ENCODE measurements at places on chromosomes 3 and 15.

DNA sequence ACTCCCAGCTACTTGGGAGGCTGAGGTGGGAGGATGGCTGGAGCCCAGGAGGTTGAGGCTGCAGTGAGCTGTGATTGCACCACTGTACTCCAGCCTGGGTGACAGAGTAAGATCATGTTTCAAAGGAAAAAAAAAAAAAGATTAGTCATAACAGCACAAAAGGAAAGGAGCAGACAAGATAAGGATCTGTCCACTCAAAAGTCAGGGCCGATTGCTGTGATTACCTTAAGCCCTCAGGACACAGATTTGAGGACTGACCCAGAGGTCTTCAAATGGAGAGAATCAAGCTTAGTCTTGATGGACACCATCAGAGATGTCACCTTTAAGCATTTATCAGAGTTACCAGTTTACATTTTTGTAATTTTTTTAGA is 23.9 kb upstream of the HEG1 start:
- no peak for DNase-seq

- no peak for DNase-seq
These were observed 7.8 kb upstream of the C3orf52 start for GRCh38 chr3:112078125-112079083.

DNA sequence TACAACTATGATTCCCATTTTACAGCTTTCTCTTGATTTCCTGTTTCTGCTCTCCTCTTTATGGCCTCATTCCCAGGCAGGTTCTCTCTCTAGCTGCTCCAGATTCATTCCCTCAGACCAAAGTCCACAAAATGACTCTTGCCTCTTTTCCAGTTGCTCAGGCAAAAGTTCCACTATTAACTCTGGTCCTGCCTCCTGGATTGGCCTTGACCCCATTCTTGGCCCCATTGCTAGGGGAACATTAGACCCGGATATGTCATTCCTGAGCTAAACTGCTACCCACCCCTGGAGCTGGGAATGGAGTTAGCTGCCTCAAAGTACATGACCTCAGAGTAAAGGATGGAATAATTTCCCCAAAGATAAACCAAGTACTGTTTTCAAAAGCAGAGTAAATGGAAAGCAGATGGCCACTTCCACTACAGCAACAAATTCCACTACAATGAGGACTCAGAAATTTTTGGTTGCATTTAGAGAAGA is 73.0 kb upstream of the GAP43 start:
- DNase-seq = no peak

- DNase-seq = no peak
These were observed 44.2 kb downstream of the SOX2 start for GRCh38 chr3:181755959-181756358.

- no peak for DNase-seq
These were observed 52.7 kb upstream of the MAP4 start for GRCh38 chr3:48068886-48069285.

- no peak for DNase-seq
These were observed 1.7 kb downstream of the PAK2 start for GRCh38 chr3:196741249-196741889.

- DNase-seq = peak; percentile 31
These were observed 43.0 kb upstream of the TLE3 start for GRCh38 chr15:70140543-70141375.

GRCh38 chr15:57321973-57322601 is 54.2 kb upstream of the CGNL1 start:
- no peak for DNase-seq

DNA sequence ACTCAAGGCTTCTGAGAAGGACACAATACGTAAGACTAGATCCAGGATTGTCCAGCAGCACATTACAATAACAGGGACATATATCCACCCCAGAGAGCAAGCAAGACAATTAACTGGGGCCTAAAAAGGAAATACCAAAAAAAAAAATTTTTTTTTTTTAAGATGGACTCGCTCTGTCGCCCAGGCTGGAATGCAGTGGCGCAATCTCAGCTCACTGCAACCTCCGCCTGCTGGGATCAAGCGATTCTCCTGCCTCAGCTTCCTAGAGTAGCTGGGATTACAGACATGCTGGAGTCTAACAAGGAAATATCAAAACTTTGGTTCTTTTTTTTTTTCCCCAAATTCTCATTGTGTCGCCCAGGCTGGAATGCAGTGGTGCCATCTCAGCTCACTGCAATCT is 28.8 kb upstream of the IMPDH2 start:
- DNase-seq = no peak

GRCh38 chr3:157534725-157535161 is 31.5 kb upstream of the VEPH1 start:
- no peak for DNase-seq

DNA sequence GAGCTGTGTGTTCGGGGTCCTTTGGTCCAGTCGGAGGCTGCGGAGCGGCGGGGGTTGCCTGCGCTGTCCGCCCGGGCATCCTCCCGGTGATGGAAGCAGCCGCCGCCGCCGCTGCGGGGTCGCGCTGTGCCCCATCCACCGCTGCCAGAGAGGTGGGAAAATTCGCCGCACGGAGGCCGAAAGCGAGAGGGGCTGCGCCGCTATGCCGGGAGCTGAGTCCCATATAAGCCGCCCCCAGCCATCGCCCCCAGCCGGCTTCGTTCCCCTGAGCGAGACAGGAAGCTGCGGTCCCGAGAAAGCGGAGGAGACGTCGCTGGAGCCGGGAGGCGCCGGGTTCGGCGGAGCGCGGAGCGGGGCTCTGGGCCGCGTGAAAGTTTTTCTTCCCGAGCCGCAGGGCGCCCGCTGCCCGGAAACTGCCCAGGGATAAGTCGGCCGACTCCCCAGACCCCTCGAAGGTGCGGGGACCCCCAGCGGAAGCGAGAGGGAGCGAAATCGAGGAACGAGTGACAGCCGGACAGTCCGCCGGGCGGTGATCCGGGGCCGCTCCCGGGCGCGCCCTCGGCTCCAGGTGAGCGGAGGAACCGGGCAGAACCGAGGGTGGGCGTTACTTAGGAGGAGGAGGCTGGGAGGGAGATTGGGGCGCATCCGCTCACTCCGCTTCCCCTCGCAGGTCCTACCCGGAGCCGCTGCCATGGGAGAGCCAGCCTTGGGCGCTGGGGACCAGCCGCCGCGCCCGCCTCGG is 574 bp downstream of the CHST2 start:
- peak; percentile 39 for DNase-seq

GRCh38 chr3:188605231-188605630 is 451.3 kb downstream of the LPP start:
- no peak for DNase-seq

GRCh38 chr3:23324745-23325144 is 121.6 kb downstream of the UBE2E2 start:
- peak; percentile 15 for DNase-seq

DNA sequence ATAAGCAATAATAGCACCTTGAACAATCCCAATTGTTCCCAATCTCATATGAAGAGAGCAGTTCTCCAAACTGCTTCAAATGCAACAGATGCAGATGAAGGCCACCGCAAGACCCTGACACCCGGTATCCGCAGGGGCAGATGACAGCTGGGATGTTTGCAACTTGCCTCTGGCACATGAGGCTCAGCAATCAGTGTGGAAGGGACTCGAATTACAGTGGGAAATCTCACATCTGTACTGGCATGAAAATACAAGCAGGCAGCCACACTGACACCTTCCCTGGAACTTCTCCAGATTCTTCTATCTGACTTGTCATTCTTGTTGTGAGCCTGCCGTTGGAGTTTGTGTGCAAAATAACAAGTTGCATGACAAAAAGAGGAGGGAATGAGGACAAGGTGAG is 68.8 kb downstream of the WDR76 start:
- DNase-seq = no peak

- DNase-seq = peak; percentile 81
These were observed 835 bp downstream of the ARIH2 start for GRCh38 chr3:48919215-48920138.

DNA sequence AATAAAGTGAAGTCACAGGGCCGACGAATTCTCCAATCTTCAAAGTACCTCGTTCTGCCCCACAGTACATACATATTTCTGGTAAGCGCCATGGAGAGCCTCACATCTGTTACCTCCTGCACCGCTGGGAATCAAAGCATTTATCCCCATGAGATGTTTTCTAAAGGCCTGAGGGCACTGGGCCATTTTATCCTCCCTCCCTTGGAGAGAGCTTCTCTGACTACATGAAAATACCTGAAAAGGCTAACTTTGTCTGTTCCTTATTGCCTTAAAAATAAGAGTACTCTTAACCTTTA is 148.1 kb downstream of the RORA start:
- no peak for DNase-seq

DNA sequence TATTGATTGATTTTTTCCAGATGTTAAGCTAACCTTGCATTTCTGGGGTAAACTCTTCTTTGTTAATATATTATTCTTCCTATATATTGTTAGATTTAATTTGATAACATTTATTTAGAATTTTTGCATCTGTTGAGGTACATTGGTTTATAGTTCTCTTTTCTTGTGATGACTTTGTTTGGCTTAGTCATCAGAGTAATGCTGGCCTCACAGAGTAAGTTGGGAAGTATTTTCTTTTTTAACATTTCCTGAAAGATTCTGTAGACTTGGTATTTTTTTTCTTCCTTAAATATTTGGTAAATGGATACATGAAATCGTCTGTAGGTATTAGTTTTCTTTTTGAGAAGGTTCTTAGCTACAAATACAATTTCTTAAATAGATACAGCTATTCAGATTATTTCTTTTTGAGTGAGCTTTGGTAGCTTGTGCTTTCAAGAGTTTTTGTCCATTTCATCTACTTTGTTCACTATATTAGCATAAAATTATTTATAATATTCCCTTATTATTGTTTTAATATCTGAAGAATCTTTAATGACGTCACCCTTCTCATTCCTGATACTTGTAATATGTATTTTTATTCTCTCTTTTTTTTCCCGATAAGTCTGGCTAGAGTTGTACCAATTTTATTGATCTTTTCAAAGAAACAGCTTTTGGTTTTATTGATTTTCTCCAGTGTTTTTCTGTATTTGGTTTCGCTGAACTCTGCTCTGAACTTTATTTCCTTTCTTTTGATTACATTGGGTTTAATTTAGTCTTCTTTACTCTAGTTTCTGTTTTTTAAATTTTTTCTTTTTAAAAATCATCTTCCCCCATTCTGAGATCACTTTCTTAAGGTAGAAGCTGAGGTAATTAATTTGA is 6.5 kb upstream of the HPS3 start:
- no peak for DNase-seq

GRCh38 chr3:120093911-120094775 is at the start of gene GSK3B:
Gene GSK3B, minus strand, starts transcription at chr3:120094447. Its CDS starts 1,013 bp downstream, at chr3:120093434.
- DNase-seq = peak; percentile 81

DNA sequence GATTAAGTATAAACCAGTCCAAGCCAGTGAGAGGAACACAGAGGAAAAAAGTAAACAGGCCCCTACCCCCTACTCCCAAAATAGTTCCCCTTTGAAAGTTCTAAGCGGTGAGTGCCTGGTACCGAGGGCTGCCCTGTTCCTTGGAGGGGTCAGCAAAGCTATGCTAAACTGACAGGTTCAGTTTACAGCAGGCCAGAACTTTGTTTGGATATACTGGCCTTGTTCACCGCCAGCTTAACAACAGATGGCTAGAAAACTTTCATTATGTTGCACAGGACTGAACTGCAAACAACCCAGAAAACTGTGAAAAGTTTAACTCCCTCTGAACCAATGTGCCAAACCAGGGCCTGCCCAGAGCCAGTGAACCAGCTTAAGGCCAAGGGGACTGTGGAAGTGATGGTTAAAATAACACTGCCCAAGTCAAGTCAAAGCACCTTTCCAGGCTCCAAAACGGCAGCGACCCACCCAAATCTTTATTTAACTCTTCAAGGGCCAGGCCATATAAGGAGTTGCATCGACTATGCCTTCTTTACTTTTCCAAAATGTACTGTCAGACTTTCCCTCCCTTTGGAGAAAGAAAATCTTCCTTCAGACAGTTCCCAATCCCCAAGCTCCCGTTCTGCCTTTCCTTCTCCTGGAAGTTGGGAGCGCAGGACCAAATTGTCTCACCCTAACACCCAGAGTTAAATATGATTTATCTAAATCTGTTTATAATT is 448.0 kb downstream of the FOXP1 start:
- DNase-seq = no peak

- DNase-seq = no peak
These were observed 192.5 kb upstream of the CGNL1 start for GRCh38 chr15:57183614-57184344.

DNA sequence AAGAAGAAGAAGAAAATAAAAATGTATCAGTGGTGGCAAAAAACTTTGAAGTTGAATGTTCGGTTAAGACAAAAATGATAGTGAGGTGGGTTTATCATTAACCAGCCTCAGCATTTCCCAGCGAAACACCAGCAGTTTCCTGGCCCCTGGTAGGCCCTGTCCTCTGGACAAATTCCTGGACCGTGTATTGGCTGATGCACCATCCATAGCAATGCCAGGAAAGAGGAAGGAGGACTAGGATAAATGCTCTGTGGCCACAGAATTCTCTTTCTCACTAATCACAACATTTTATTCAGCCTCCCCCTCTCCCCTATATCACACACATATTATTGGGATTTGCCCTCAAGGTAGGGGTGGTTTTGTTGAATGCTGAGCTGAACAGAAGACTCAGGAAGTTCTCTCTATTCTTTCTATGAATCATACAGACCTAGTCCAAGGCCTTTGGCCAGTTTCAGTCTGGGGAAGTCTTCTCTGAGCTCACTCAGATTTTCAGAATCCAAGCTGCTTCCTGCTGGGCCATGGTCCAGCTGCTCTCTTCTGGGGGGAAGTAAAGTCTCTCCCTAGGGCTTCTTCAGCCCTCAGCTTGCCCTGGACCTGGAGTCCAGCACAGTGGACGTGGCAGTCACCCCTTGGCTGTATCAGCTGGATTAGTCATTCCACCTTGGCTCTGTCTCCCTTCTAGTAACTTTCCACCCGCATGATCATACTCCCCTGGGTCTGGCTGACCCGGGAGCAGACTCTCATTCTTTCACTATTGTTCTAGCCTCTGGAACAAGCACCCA is 27.6 kb downstream of the SLC28A1 start:
- no peak for DNase-seq

GRCh38 chr3:117600112-117600511 is 890.5 kb downstream of the TUSC7 start:
- DNase-seq = no peak

- no peak for DNase-seq
These were observed 28.7 kb downstream of the SIDT1 start for GRCh38 chr3:113560831-113561623.

- peak; percentile 64 for DNase-seq
These were observed 132.9 kb downstream of the TPRG1 start for GRCh38 chr3:189304465-189305351.

GRCh38 chr3:12643010-12643380 is 20.9 kb downstream of the RAF1 start:
- no peak for DNase-seq

Data from activated CD4-positive, alpha-beta T cell treated with anti-CD3 and anti-CD28 coated beads, Interleukin-10, Interleukin-2, amounts not matched to agents 100 ng/mL and 50 ng/mL, durations not matched to agents 16 hours and 8 hours (primary cell).